ENCODE measurements at places on chromosomes 3 and 15.

GRCh38 chr15:59814409-59814808, 125.3 kb upstream of the BNIP2 start:
- DNase-seq = no peak

- no peak for DNase-seq
Measured at GRCh38 chr15:87661454-87662355, 594.8 kb downstream of the NTRK3 start.

- no peak for DNase-seq
Measured at GRCh38 chr15:56821721-56822425, 88.6 kb upstream of the ZNF280D start.

DNA sequence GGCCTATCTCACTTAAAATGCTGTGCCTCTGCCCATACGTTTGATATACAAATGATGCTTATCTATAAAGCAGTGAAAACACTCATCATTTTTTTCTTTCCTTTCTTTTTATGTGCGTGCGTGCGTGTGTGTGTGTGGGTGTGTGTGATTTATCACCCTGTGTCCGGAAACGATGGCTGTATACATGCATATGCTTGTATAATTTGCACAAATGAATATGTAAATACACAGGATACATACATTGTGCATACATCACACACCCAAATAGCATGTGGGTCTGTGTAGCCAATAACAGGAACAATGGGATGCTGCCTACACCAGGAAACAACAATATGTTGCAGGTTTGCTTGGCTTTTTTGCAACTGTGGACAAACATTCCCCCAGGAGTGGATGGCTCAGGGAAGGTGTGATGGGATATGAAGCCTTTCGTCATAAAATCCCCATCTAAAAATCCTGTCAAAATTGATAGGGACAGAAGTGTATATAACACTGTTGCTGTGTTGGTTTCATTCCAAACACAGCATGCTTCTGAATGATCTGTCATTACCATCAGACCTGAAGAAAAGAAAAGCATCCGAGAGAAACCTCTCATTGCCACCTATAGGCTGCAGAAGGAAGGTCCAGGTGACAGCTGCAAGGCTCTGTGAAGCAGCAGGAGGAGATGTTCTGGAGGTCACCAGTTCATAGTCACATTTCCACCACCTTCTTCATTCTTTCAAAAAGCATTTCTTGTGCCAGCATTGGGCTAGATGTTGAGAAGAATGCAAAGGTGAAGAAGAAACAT, 503.9 kb upstream of the NR2F2 start:
- no peak for DNase-seq

GRCh38 chr3:165744025-165744424, 93.2 kb downstream of the BCHE start:
- DNase-seq = no peak

GRCh38 chr3:134406331-134407238, 32.3 kb upstream of the AMOTL2 start:
- no peak for DNase-seq

GRCh38 chr15:93321881-93322282, 232.9 kb upstream of the RGMA start:
- DNase-seq = no peak

DNA sequence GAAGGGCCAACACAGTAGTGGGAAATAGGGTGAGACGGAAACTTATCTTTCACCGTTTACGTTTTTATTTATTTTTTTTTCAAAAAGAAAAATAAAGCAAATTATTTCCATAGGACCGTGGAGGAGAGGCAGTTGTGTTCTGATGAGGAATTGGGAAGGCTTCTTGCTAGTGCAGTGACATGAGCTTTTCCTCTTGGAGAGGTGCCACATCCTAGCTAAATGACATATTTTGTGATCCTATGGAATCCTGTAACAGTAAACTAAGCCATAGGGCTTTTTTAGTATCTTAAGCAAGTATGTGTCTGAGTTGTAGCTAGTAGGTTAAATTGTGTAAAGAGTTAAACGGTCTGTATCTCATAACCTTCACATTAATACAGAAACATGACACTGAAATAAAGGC, 609.9 kb downstream of the RBMS3 start:
- no peak for DNase-seq

All from cortex of kidney (tissue), 1 donor.